Activated CD4-positive, alpha-beta T cell treated with anti-CD3 and anti-CD28 coated beads, Interleukin-2, amount 50 U/mL, for 24 hours (primary cell): ENCODE measurements at places on chromosomes 13 and 19.

GRCh38 chr13:19519049-19519448 lies 42.3 kb downstream of the TPTE2 start:
- no peak for DNase-seq

DNA sequence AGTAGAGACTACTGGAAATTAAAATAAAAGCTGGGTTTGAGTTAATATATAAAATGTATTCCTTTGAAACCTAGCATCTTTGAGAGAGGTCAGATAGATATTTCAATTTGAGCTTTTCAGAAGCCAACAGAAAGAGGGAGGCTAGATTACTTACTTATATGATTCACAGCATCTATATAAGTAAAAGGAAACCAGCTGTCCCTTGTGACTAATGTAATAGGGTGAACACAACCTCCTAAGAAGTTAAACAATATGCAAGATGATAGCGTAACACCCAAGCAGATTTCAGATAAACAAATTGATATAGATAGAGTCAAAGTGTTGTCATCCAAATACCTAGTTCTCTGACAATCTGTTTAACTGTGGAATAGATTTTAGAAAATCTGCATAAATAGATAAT lies 393.5 kb upstream of the GPC6 start:
- no peak for DNase-seq

DNA sequence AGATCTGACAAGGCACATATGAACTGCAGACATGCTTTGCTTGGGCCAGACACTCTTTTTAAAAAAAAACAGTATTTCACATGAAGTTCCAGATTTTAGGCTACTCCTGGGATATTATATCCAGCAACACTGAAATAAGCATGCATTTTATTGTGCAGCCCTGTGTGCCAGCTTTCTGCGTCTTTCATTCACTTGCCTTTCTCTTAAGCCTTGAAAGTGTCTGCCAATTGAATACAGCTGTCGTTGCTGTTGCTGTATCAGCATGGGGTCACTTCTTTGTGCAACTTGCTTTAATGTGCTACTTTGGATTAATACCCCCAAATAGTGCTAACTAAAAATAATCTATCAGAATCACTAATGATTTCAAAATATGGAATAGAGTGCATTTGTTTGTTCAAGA lies 657.8 kb downstream of the SLITRK6 start:
- DNase-seq = no peak

DNA sequence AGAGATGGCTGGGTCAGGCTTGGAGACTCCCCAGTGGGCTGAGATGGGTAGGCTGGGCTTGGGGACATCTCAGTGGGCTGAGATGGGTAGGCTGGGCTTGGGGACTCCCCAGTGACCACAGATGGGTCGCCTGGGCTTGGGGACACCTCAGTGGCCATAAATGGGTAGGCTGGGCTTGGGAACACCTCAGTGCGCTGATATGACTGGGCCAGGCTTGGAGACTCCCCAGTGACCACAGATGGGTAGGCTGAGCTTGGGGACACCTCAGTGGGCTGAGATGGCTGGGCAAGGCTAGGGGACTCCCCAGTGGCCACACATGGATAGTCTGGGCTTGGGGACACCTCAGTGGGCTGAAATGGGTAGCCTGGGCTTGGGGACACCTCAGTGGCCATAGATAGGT lies 12.8 kb downstream of the IQCN start:
- DNase-seq = no peak

GRCh38 chr19:33239223-33239975 lies 13.7 kb upstream of the SLC7A10 start:
- DNase-seq = no peak

- DNase-seq = no peak
Measured at GRCh38 chr19:29393915-29394460, 131.8 kb upstream of the VSTM2B start.

GRCh38 chr19:56108447-56109195 lies 12.5 kb downstream of the ZNF787 start:
- DNase-seq = no peak

DNA sequence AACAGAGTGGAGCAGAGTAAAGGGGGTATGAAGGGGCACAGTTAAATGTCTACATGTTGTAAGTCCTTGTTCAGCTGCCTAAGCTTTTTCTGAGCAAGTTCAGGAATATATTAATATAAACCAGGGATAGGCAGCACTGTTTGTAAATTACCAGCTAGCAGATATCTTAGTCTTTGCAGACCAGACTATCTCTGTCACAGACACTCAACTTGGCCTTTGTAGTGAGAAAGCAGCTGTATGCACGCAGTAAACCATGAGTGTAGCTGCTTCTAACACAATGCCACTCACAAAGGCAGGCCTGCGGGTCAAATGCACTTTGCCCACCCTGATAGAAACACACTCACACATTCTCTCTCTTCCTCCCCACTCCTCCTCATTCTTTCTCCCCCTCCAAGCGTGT lies 1016.9 kb downstream of the UQCRFS1 start:
- DNase-seq = no peak

GRCh38 chr13:114151565-114152284 lies 19.3 kb upstream of the RASA3 start:
- no peak for DNase-seq

GRCh38 chr19:2468596-2468995 lies 7.3 kb upstream of the GADD45B start:
- no peak for DNase-seq

DNA sequence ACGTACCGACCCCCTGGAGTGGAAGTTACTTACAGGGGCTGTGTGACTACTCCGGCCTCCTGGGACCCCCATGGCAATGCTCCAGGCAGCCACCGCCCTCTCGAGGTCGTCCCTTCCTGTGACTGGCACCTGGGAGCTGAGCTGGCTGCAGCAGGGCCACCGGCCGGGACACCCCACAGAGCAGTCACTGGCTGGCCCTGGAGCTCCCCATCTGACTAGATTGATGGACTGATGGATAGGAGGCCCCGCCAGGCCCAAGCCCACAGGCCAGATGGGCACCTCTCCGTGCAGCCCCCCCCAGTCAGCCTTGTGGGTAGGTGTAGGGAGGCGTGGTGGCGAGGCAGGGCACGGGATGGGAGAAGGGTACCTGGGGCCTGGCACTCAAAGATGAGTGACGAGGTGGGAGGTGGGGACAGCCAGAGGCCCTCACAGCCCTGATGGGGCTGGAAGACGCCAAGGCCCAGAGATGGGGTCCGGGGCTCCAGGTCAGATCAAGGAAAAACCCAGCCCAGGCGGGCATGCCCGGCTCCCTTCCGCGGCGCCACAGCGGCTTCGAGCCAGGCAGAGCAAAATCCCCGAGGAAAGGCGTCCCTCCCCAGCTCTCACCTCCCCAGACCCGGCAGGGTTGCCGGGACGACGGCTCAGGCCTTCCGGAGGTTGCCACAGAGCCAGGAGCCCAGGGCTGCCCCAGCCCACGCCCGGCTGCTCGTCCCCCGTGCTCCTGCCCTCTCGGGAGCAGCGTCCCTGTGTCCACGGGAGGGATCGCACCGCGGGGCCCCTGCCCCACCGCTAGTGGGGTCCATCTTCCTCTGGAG lies 8.4 kb downstream of the SLC39A3 start:
- DNase-seq = no peak

- no peak for DNase-seq
Measured at GRCh38 chr13:75329097-75329496, 152.9 kb downstream of the TBC1D4 start.

DNA sequence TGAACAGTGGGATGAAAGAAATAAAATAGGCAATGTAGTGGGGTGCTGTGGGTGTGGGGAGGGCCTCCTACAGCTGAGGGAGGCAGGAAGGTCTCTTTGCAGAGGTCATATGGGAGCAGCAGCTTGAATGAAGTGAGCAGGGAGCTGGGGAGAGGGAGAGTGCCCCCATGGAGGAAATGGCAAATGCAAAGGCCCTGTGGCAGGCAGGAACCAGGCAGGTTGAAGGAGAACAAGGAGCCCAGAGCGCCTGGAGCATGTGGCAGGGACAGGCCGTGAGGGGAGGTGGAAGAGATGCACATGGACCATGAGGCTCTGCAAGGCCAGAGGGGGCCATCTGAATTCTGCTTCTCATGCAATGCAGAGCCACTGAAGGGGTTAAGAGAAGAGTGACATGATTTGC lies 191.8 kb downstream of the URI1 start:
- DNase-seq = no peak

GRCh38 chr13:99528547-99528946 lies 27.3 kb downstream of the TM9SF2 start:
- no peak for DNase-seq

DNA sequence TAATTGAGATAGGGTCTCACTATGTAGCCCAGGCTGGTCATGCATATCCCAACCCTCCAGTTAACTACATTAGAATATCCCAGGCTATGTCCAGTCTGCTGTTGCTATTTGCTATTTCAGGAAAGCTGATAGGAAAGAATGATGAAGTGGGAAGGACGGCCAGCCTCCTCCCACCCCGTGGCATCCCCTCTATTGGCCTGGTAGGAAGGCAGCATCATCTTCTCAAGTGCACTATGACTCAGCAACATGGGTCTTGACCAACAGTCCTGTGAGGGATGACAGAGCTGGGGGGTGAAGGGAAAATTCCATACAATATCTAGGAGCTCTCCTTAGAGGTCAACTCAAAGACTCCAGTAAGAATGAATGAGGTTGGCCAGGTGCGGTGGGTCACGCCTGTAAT lies 48.0 kb upstream of the ABCC4 start:
- DNase-seq = no peak

DNA sequence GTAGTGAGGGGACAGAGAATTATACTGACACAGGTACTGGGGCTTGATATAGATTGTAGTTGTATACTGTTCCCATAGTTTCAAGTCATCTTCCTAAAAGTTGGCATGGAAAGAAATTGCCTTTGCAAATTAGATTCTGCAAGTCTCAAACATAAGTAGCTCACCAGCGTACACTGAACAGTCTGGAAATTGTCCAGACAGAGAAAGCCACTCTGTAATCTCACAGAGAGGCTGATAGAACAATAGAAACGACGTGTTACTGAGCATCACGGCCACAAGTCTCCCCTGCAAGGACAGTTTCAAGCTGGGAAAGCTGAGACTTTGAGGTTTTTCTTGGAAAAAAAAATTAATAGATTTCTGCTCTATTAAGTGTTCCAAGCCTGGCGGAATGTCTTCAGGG lies 228.6 kb downstream of the DNAJC15 start:
- no peak for DNase-seq

GRCh38 chr19:47507924-47508553 lies 6.8 kb downstream of the NAPA start:
- no peak for DNase-seq

DNA sequence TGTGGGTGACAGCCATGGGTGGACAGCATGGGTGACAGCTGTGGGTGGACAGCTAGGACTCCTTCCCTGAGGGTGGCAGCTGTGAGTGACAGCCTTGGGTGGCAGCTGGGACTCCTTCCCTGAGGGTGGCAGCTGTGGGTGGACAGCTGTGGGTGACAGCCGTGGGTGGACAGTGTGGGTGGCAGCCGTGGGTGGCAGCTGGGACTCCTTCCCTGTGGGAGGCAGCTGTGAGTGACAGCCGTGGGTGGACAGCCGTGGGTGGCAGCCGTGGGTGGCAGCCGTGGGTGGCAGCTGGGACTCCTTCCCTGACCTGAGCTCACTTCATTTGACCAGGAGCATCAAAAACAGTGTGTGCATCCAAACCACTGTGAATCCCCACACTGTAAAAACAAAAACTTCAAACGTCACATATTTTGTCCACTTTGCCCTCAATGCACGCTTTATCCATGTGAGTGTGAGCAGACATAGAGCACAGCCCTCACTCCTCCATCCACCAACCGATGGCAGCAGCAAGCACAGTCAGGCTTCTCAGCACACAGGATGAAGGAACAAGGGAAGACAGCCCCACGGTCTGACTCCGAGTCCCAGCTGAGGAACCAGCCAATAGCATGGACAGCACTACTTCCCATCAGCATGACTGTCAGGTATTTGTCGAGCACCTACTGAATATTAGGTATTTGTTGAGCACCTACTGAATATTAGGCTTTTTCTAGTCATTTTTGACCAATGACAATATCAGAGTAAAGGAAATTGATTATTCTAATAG lies 1.6 kb upstream of the CFAP97D2 start:
- no peak for DNase-seq

DNA sequence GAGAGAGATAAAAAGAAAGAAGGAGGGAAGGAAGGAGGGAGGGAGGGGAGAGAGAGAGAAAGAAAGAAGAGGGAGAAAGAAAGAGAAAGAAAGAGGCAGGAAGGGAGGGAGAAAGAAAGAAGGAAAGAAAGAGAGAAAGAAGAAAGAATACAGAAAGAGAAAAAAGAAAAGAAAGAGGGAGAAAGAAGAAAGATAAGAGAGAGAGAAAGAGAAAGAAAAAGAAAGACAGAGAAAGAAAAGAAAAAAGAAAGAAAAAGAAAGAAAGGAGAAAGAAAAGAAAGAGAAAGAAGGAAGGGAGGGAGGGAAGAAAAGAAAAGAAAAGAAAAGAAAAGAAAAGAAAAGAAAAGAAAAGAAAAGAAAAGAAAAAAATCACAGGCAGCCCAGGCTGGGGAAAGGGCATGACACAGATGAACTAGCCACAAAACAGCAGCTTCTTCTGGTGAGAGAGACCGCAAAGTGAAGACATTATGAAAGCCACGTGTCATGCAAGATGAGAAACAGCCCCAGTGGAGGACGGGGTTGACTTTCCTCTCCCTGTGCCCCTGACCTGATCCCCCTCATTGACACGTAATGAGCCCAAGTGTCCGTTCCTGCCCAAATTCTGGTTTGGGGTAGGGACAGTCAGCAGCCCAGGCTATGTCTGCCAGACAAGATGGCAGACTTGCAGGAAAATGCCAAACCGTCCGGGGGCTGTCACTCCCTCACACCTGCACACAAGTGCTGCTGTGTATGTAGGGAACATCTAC lies 102.1 kb downstream of the INSR start:
- DNase-seq = peak; percentile 39
